ENCODE measurements at places on chromosomes 12 and 14. TPM values are rescaled to one million over a fixed set of nuclear protein-coding genes. Genes with fewer than 3 reads are reported as not detected.

The RBP5 gene
- total RNA-seq: 0.78 TPM

The IL26 gene
- total RNA-seq: not detected

The HRK gene
- not detected for total RNA-seq

The CNTN1 gene
- total RNA-seq: 27.3 TPM

The GAS2L3 gene
- total RNA-seq: 122 TPM

The RNU7-1 gene
- total RNA-seq: not detected

The ACOT4 gene
- 3.3 TPM for total RNA-seq

The TDRD9 gene
- total RNA-seq: under 0.01 TPM
